ENCODE measurements at places on chromosomes 2 and 18.
A peak's percentile ranks its signal among the peaks of the same experiment; 100 is the strongest.

DNA sequence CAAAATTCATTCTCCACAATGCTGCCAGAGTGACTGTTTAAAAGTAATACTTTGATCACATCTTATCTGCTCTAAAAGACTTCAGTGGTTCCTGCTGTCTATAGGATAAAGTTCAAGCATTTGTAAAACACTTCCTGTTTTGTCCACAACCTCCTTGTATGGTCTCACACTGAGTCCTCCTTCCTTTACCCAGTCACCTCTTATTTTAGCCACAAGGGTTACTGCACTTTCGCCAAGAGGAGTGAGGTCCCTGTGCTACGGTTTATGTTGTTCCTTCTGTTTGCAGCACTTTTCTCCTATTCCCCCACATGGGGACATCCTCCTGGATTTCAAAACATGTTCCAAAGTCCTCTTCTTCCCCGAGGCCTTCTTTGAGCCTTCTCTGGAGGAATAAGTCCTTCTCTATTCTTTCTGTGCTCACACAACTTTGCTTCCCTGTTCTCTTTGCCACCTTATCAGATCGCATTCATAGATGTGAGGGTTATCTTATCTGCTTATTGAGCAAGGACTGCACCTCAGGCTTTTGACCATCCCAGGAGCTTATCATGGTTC is 112.2 kb upstream of the NABP1 start:
- DNase-seq = no peak

DNA sequence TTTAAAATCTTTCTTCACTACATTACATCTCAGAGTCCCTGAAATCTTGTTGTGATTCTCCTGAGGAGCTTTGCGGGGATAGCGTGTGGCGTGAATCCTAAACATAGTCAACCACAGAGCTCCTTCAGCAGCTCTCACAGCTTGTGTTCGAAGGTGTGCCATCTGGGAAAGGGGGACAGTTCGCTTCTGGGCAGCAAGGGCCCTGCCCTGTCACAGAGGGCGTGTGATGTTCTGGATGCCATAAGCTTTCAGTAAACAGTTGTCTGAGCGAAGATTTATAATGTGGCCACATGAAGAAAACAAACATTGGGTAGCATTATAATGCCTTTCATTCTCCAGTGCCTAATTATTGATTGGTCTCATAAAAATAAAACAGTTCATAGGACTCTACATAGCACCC is 172.5 kb downstream of the MYO1B start:
- no peak for DNase-seq

- DNase-seq = no peak
Measured at GRCh38 chr2:20108655-20109396, 57.4 kb upstream of the LAPTM4A start.

- DNase-seq = no peak
Measured at GRCh38 chr18:34909637-34910364, 131.4 kb upstream of the MAPRE2 start.

DNA sequence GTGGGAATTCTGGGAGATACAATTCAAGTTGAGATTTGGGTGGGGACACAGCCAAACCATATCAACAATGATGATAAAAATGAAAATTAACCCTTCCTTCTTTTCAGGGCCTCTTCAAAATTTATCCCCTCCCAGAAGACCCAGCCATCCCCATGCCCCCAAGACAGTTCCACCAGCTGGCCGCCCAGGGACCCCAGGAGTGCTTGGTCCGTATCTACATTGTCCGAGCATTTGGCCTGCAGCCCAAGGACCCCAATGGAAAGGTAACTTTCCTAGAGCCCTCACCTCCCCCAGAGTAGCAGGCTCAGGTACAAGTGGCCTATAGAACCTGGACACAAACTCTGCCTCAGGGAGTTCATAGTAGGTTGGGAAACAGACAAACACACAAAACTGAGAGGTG is 205.4 kb downstream of the DYSF start:
- DNase-seq = no peak

DNA sequence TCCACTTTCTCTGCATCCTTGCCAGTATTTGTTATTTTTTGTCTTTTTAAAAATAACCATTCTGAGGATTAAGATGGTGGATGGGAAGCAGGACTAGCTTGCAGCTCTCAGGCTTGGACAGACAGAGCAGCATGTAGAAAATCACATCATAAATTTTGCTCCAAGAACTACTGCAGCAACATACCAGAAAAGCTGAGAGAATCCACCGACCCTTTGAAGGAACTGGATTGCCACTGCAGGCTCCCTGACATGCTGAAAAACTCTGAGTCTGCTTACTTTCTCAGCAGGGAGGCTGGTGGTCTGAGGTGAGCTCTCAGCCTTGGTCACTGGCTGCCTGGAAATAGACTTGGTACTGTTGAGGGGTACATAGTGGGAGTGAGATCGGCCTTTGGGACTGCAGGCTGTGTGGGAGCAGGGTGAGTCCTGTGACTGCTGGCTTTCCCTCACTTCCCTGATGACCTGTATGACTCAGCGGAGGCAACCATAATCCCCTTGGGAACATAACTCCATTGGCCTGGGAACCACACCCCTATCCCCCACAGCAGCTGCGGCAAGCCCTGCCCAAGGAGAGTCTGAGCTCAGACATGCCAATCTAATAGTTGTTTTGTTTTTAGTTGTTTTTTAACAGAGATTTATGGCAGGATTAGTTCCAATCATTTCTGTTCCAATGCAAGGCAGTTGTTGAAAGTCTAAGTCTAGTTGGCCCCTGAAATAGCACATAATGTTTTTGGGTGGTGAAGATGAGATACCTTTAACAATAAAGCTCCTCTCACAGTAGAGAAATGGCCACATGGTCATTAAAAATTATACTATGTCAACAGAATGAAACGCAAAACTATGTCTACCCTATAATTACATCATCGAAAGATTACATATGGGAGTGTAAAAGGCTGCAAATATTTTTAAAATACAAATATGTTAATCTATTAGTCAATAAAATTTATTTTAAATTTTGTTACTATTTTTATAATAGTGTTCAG is 414.2 kb upstream of the CHAC2 start:
- DNase-seq = peak; percentile 2

DNA sequence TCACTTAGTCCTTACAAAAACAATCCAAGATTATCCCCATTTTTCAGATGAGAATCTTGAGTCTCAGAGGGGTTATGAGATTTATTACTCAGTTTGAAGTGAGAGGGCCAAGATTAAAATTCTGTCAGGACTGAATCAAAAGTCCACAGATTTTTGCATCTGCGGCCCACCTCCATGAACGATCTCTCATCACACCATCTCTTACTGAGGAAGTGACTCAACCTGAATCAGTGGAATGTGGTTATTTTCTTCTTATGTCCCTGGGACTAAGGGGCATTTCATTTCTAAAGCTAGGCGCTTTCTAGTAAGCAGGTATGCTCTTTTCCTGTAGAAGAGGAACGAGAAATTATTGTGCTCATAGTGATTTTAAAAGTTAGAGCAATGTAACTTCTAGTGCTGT is 360.3 kb upstream of the SPHKAP start:
- DNase-seq = no peak

DNA sequence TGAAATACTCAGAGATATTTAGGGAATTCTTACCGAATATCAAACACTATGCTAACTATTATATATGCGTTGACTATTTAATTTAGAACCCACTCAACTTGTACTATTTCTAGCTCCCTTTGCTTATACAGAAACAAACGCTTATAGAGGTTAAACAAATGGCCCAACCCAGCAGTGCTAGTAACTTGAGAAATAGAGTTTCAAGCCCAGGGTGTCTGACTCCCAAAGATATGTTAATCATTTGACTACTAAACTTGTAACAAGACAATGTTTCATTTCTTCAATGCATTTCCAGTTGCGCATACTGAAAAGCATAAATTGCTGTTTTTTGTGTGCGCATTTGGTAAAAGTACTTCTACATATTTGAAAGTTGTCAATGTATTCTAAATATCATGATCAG is 310.3 kb downstream of the GALNT13 start:
- no peak for DNase-seq

DNA sequence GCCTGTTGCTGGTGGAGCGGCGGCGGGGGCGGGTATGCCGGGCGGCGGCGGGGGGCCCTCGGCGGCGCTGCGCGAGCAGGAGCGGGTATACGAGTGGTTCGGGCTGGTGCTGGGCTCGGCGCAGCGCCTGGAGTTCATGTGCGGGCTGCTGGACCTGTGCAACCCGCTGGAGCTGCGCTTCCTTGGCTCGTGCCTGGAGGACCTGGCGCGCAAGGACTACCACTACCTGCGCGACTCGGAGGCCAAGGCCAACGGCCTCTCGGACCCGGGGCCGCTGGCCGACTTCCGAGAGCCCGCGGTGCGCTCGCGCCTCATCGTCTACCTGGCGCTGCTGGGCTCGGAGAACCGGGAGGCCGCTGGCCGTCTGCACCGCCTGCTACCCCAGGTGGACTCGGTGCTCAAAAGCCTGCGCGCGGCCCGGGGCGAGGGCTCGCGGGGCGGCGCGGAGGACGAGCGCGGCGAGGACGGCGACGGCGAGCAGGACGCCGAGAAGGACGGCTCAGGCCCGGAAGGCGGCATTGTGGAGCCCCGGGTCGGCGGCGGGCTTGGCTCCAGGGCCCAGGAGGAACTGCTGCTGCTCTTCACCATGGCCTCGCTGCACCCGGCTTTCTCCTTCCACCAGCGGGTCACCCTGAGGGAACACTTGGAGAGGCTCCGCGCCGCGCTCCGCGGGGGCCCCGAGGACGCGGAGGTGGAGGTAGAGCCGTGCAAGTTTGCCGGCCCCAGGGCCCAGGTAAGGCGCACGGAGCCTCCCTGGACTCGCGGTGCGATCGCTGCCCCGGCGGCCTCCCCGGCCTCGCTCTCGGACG is 1.0 kb downstream of the ZCCHC2 start:
- DNase-seq = no peak

DNA sequence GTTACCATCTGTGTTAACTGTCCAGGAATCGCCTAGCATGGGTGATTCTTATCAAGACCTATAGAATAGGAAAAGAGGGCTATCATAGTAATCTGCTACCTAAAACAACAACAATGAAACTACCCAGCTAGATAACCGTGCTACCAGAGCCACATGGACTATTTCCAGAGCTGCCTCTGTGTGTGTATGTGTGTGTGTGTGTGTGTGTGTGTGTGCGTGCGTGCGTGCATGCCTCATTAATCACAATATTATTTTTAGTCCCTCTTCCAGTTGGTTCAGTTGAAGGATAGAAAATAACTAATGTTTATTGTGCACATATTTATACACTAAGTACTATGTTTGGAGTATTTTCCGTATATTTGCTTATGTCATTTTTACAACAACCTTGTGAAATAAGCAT is 201.1 kb downstream of the SP3 start:
- DNase-seq = no peak

DNA sequence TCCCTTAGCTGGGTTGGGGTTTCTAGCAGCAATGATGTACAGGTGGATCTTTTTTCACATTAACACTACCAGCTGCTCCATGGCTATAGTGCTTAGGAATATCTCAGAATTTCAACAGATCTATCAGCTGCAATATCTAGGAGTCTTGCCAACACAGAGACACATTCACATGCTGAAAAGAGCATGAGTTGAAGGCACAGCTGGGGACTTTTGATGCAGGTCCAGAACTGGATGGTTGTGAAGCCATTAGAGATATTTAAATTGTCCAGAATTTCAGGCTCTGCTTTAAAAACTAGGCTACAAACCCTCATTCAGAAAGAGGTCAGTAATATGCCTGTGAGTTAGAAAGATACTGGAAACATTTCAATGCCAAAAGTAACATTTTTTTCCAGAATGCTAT is 122.2 kb upstream of the CCDC195 start:
- peak; percentile 48 for DNase-seq

GRCh38 chr2:122078451-122078850 is 323.0 kb downstream of the TSN start:
- no peak for DNase-seq

GRCh38 chr2:231008131-231008530 is 12.2 kb downstream of the SPATA3 start:
- DNase-seq = no peak

DNA sequence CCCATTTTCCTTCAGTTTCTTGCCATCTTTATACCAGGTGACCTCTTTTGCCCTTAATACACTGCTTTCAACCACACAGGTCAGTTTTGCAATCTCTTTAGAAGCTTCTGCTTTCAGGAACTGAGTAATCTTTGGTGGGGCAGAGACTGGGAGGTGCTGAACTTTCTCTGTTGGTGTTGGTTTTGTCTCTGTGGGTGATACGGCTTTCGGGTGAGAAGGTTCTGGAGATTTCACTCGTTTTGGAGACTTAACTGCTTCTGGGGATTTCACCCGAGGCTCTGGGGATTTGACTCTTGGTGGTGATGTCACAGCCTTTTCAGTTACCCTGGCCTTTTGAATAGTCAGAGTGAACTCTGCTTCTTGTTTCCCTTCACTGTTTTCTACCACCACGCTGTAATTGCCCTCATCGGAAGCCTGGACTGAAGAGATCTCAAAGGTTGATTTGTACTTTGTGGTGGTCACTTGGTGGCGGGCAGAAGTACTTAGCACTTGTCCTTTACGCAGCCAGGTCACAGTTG is 50.4 kb downstream of the PLEKHA3 start:
- DNase-seq = no peak

DNA sequence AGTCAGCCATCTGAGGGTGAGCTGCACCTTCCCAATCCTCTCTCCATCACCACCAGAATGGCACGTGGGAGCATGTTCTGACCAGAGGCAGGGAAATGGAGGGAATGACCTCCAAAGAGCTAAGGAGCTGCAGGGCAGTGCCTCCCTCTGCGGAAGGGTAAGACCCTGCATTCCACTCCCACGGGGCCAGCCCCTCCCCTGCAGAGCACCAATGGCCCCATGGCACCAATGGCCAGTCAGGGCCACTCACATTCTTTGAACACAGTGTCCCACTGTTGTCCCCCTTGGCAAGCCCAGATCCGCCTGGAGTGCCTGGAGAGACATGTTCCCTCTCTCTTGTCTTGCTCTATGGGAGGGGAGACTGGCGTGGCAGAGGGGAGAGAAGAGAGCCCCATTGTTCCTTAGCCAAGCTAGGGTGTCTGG is 164.4 kb downstream of the TNS1 start:
- no peak for DNase-seq

DNA sequence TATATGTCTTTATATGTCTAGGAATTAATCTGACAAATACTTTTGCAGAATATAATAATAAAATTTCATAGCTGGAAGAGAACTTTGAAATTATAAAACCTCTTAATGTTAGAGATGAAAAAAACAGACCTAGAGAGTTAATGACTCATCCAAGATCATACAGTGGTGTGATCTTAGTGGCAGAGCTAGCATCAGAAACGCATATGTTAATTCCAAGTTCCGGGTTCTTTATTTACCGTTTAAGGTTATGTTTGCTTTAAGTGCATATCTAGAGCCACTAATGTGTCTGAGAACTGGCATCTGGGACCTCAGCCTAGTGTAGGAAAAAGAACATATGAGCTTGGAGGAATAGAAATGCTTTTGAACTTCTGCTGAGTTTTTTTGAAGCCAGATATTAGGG is 24.3 kb downstream of the CERS6 start:
- DNase-seq = no peak

GRCh38 chr18:79540161-79540903 is 139.3 kb upstream of the CTDP1 start:
- no peak for DNase-seq

Measured in GM04504 (cell line).